ENCODE measurements at places on chromosomes 12 and 14.

DNA sequence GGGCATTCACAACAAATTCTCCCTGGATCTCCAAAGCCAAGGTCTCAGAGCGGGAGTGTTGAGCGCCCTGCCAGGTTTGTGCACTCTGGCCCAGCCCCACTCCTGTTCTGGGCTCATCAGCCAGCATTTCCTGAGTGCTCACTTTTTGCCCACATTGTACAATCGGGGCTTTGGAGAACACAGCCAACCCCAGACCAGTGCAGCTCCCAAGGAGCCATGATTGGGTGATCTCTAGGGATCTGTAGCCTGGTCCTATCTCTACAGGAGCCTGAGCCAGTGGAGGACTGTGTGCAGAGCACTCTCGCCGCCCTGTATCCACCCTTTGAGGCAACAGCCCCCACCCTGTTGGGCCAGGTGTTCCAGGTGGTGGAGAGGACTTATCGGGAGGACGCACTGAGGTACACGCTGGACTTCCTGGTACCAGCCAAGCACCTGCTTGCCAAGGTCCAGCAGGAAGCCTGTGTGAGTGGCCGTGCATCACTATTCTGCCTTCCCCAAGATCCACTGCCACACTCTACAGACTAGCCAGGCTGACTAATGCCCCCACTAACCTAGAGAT lies 2.8 kb downstream of the ARHGEF40 start:
- no peak overlapping the region for H3K27ac ChIP-seq
- H3K4me1 ChIP-seq = peaks cover 35% of the 10 kb centered on the region
- DNase-seq = no peak
- H3K36me3 ChIP-seq = no peaks in the 10 kb centered on the region
- H3K27me3 ChIP-seq = peaks cover 66% of the 10 kb centered on the region

- DNase-seq = no peak
- no peaks in the 10 kb centered on the region for H3K36me3 ChIP-seq
- H3K4me1 ChIP-seq = no peaks in the 10 kb centered on the region
- no peak overlapping the region for H3K27ac ChIP-seq
- H3K27me3 ChIP-seq = no peaks in the 10 kb centered on the region
Measured at GRCh38 chr12:104384141-104384880, 72.4 kb upstream of the CHST11 start.

GRCh38 chr14:100484531-100485267 lies 102.5 kb downstream of the BEGAIN start:
- H3K4me1 ChIP-seq = peaks cover 9% of the 10 kb centered on the region
- H3K27ac ChIP-seq = no peak overlapping the region
- H3K36me3 ChIP-seq = no peaks in the 10 kb centered on the region
- no peak for DNase-seq
- H3K4me3 ChIP-seq = no peak overlapping the region
- no peaks in the 10 kb centered on the region for H3K27me3 ChIP-seq

DNA sequence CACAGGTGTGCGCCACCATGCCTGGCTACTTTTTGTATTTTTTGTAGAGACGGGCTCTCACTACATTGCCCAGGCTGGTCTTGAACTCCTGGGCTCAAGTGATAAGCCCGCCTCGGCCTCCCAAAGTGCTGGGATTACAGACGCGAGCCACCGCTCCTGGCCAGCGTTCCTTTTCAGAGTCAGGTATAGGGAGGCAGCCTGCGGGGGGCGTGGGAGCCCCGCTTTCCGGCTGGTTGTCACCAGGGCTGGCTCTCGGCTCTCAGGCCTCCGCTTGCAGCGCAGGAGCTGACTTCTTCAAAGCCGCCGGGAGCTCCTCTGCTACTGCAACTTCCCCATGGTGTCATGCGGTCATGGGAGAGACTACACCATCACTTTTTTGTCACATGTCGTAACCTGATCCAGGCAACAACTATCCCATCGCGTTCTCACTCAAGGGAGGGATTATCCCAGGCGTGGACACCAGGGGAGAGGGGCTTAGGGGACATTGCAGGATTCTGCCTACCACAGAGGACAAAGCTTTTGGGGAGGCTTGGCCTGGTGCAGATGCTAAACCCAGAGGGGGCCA lies 129.4 kb downstream of the SCARB1 start:
- no peak overlapping the region for H3K4me3 ChIP-seq
- no peak for DNase-seq

DNA sequence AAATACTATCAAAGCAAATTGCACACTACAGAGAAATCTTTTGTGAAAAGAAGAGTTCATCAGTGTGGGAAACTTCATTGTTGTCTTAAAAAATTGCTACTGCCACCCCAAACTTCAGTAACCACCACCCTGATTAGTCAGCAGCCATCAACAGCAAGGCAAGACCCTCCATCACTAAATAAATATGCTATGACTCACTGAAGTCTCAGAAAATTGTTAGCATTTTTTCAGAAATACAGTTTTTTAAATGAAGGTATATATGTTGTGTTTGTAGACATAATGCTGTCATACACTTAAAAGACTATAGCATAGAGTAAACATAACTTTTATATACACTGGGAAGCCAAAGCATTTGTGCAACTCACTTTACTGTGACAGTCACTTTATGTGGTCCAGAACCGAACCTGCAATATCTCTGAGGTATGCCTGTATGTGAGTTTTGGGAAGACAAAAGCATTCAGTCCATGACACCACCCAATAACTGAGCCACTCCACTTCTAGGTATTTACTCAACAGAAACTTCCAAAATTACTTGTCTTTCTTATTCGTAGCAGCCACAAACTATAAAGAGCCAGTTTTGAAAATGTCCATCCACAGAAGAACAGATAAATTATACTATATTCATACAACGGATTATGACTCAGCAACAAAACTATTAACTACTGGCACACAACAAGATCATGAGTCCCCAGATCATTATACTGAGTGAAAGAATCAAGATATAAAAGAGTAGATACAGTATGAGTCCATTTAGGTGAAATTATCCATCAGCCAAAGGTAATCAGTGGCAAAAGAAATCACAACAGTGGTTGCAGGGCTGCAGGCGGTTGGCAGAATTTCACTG lies 649.6 kb downstream of the BCL11B start:
- no peak overlapping the region for H3K27ac ChIP-seq
- H3K4me3 ChIP-seq = no peak overlapping the region
- no peak for DNase-seq
- H3K36me3 ChIP-seq = no peaks in the 10 kb centered on the region

GRCh38 chr12:129617849-129618248 lies 286.0 kb downstream of the TMEM132D start:
- no peaks in the 10 kb centered on the region for H3K4me1 ChIP-seq
- H3K4me3 ChIP-seq = no peak overlapping the region

DNA sequence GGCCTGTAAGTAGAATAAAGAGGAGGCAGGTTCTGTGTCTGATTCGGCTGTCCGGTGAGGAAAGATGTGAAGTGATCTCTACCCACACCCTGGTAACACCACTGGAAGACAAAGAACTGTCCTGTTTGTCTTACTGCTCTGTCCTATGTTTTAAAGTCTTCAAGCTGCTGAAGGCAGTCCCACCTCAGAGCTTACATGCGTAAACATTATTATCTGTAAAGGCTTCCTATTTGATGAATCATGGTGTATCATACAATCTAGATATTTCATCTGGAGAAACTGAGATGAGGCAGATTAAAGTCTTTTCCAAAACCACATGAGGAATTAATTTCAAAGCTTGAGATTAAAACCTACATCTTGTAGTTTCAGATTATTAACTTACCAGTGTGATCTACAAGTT lies 427.6 kb downstream of the ZFP36L1 start:
- no peak for DNase-seq
- H3K4me3 ChIP-seq = no peak overlapping the region
- peaks cover 33% of the 10 kb centered on the region for H3K4me1 ChIP-seq
- no peaks in the 10 kb centered on the region for H3K36me3 ChIP-seq
- no peaks in the 10 kb centered on the region for H3K27me3 ChIP-seq
- H3K27ac ChIP-seq = no peak overlapping the region

DNA sequence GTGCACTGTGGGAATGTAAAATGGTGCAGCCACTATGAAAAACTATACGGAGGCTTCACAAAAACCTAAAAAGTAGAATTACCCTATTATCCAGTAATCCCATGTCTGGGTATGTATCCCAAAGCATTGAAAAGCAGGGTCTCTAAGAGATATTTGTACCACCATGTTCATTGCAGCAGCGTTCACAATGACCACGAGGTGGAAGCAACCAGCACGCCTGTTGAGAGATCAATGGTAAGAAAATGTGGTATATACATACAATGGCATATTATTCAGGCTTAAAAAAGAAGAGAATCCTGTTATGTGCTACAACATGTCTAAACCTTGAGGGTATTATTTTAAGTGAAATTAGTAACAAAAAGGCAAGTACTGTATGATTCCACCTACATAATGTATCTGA lies 910 bp upstream of the NOPCHAP1 start:
- H3K36me3 ChIP-seq = no peaks in the 10 kb centered on the region
- H3K27me3 ChIP-seq = no peaks in the 10 kb centered on the region
- H3K27ac ChIP-seq = no peak overlapping the region
- peaks cover 11% of the 10 kb centered on the region for H3K4me1 ChIP-seq

DNA sequence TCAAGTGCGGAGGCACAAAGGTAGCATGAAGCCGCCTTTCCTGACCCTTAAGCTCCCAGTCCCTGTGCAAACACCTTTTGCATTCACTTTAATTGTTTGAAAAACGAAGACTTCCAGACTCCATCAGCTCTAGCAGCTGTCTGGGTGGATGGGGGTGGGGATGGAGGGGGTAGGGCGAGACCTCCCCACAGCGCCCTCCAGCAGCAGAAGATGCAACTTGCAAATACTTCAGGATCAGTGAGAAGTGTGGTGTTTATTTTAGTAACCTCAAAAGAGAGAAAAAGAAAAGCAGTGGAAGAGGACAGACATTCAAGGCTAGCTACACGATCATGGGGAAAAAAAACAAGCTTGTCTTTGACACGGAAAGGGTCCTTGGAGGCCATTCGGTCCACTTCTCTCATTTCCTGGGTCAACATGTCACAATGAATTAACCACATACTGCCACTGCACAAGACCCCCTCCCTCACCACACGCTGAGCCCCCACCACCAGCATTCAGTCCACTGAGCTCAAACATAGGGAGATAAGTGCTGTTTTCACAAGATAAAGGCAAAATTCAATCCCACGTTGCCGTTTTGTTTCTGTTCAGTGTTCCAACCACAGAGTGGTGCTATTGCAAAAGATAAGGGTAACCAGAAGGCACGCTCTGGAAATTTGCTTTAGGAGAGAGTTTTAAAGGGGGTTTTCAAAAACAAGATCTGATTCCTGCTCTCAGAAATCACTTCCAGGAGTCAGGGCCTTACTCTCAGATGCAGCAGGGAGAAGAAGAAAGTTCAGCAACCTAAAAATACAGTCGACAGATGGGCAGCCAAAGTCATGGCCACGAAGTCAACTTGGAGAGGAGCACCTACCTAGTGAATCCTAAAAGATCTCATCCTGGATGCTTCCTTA lies 3.3 kb upstream of the NTF3 start:
- no peak for DNase-seq
- H3K4me3 ChIP-seq = no peak overlapping the region
- H3K27ac ChIP-seq = no peak overlapping the region
- no peaks in the 10 kb centered on the region for H3K36me3 ChIP-seq

DNA sequence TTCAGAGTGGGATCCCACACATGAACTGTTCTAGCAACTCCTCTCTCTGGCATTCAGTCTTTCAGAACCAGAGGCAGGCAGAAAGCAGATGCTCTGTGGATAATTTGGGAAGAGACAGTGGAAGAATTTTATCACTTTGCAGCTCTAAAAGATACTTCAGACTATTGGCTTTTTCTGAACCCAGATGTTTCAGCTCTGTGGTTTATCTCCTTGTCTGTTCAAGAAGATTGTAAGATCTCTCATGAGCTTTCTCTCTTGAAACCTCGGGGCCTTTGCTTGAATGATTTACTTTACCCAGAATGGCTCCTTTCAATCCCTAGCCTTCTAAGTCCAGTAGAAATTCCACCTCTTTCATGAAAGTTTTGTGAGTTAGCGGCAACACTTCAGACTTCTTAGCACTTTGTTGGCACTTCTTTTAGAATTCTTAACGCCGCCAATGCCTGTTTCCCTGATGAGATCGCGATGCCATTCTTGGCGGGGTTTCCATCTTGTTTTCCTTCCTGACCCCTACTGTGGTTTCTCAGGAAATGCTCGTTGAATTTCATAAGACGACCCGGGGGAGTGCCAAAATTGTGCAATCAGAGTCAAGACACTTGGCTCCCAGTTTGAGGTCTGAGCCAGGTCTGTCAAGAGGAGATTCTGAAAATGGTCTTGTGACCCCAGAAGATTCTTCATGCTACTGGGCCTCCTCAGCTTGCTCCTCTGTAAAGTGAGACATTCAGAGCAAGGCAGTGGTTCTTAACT lies 107.0 kb upstream of the PRICKLE1 start:
- H3K27me3 ChIP-seq = no peaks in the 10 kb centered on the region
- H3K27ac ChIP-seq = no peak overlapping the region
- H3K4me1 ChIP-seq = no peaks in the 10 kb centered on the region
- H3K4me3 ChIP-seq = no peak overlapping the region
- no peaks in the 10 kb centered on the region for H3K36me3 ChIP-seq

- H3K36me3 ChIP-seq = no peaks in the 10 kb centered on the region
- DNase-seq = no peak
- H3K4me1 ChIP-seq = no peaks in the 10 kb centered on the region
- H3K27me3 ChIP-seq = no peaks in the 10 kb centered on the region
Measured at GRCh38 chr14:86481104-86481503, 951.2 kb downstream of the FLRT2 start.

DNA sequence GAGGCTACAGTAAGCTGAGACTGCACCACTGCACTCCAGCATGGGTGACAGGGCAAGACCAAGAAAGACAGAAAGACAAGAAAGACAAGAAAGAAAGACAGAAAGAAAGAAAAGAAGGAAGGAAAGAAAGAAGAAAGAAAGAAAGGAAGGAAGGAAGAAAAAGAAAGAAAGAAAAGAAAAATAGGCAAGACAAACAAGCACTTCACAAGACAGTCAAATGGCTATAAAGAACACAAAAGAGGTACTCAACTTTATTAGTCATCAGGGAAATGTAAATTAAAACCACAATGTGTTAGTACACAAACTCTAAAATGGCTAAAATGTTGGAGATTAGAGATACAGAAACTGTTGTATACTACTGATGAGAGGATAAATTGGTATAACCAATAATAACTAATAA lies 6.6 kb downstream of the ATXN3 start:
- no peaks in the 10 kb centered on the region for H3K27me3 ChIP-seq
- no peak overlapping the region for H3K4me3 ChIP-seq
- no peak overlapping the region for H3K27ac ChIP-seq
- peaks cover 3% of the 10 kb centered on the region for H3K4me1 ChIP-seq
- no peak for DNase-seq

- no peaks in the 10 kb centered on the region for H3K4me1 ChIP-seq
- peaks cover 36% of the 10 kb centered on the region for H3K36me3 ChIP-seq
- no peaks in the 10 kb centered on the region for H3K27me3 ChIP-seq
- H3K4me3 ChIP-seq = no peak overlapping the region
- no peak for DNase-seq
Measured at GRCh38 chr12:2844786-2845185, 10.0 kb upstream of the NRIP2 start.

GRCh38 chr12:89777733-89778379 lies 69.2 kb upstream of the ATP2B1 start:
- no peak for DNase-seq
- no peaks in the 10 kb centered on the region for H3K27me3 ChIP-seq
- no peak overlapping the region for H3K4me3 ChIP-seq
- H3K4me1 ChIP-seq = no peaks in the 10 kb centered on the region
- H3K27ac ChIP-seq = no peak overlapping the region
